Testis (tissue), 5 donors: ENCODE measurements at places on chromosomes 6 and 20. TPM values are rescaled to one million over a fixed set of nuclear protein-coding genes. Genes with fewer than 3 reads are reported as not detected.

GRCh38 chr20:60506061-60506460 lies 547.8 kb downstream of the CDH26 start:
- H3K36me3 ChIP-seq: no peaks in the 10 kb centered on the region
- H3K4me3 ChIP-seq: no peak overlapping the region
- H3K27ac ChIP-seq: no peak overlapping the region
- H3K4me1 ChIP-seq: no peaks in the 10 kb centered on the region

- H3K36me3 ChIP-seq: no peaks in the 10 kb centered on the region
- DNase-seq: no peak
- peaks cover 14% of the 10 kb centered on the region for H3K4me1 ChIP-seq
- H3K27me3 ChIP-seq: no peaks in the 10 kb centered on the region
- H3K4me3 ChIP-seq: no peak overlapping the region
- H3K27ac ChIP-seq: no peak overlapping the region
Observed at GRCh38 chr20:23651117-23651516, 13.4 kb upstream of the CST3 start.

DNA sequence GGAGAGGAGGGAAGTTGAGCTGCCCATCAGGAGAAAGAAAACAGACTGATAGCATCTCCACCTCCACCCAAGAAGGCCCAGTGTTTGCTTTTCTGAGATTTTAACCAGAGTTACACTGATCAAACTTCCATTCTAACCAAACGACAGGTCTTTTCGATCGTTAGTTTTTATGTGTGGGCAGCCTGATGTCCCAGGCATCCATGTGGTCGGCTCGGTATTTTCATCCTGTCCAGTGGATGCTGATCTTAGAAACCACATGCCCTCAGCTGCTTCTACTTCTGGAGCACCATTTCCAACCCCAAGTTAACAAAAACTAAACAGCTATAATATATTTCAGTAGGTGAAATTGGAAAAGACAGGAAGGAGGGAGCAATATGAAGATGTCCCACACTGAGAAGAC lies 536.8 kb upstream of the JAG1 start:
- H3K4me1 ChIP-seq: no peaks in the 10 kb centered on the region
- H3K36me3 ChIP-seq: no peaks in the 10 kb centered on the region
- no peak overlapping the region for H3K4me3 ChIP-seq
- H3K27ac ChIP-seq: no peak overlapping the region
- no peak for DNase-seq
- no peaks in the 10 kb centered on the region for H3K27me3 ChIP-seq

DNA sequence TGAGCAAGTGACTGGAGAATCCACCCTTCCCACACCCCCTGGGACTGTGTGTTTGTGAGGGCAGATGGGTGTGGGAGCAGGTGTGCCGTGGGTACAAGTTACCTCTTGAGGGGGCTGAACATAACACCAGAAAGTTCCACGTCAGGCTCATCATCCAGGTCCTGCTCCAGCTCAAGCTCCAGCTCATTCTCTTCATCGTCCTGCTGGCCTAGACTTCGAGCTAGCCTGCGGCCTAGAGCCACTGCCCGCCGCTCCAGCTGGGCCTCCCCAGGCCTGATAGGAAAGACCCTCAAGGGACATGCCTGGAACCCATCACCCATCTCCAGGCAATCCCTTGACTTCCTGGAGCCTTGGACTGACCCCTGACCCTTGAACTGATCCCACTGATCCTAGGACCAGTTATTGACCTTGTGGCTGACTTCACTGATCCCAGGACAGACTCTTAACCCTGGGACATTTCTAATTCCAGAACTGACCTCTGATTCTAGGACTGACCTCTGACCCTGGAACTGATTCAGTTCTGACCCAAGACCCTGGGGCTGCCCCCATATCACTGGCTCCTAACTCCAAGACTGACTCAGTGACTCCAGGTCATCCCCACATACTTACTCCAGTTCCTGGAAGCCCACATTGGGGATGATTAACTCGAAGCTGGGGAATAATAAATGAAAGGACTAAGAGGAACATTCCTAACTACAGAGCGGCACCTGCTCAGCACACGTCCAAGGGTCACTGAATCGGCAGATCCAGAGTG lies 11.8 kb upstream of the SPAG4 start:
- no peak for DNase-seq
- H3K27ac ChIP-seq: no peak overlapping the region

DNA sequence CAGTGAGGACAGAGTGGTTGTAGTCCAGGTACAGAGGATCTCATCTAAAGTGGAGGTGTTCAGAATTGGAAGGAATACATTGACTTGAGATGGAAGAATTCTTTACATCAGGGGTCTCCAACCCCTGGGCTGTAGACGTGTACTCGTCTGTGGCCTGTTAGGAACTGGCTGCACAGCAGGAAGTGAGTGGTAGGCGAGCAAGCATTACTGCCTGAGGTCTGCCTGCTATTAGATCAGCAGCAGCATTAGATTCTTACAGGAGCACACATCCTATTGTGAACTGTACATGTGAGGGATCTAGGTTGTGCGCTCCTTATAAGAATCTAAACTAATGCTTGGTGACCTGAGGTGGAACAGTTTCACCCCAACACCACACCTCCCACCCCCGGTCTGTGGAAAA lies 121.1 kb downstream of the CDKAL1 start:
- H3K4me1 ChIP-seq: no peaks in the 10 kb centered on the region
- no peaks in the 10 kb centered on the region for H3K27me3 ChIP-seq
- H3K36me3 ChIP-seq: no peaks in the 10 kb centered on the region

DNA sequence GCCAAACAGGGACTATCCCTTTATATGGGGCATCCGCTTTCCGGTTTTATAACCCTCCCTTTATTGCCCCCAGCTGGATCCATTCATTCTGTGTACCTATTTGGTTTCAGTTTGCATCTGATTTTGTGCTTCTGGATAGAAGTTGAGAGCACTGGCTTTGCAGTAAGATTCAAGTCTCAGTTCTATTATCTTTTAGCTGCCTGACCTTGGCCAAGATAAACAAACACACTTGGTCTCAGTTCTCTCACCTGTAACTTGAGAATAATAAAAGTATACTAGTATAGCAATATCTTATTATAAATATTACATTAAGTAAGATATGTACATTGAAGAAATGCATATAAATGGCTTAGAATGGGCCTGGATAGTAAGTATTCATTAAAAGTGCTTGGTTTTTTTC lies 182.4 kb upstream of the TSHZ2 start:
- no peak for DNase-seq
- no peak overlapping the region for H3K27ac ChIP-seq
- no peaks in the 10 kb centered on the region for H3K36me3 ChIP-seq
- no peaks in the 10 kb centered on the region for H3K27me3 ChIP-seq
- H3K4me1 ChIP-seq: no peaks in the 10 kb centered on the region

- no peak overlapping the region for H3K4me3 ChIP-seq
- DNase-seq: no peak
- no peaks in the 10 kb centered on the region for H3K27me3 ChIP-seq
- H3K36me3 ChIP-seq: no peaks in the 10 kb centered on the region
- no peak overlapping the region for H3K27ac ChIP-seq
Observed at GRCh38 chr20:53910351-53911002, 159.9 kb downstream of the BCAS1 start.

- H3K4me3 ChIP-seq: no peak overlapping the region
- no peaks in the 10 kb centered on the region for H3K36me3 ChIP-seq
- H3K4me1 ChIP-seq: no peaks in the 10 kb centered on the region
- H3K27me3 ChIP-seq: no peaks in the 10 kb centered on the region
Observed at GRCh38 chr6:101544286-101544685, 150.8 kb downstream of the GRIK2 start.

DNA sequence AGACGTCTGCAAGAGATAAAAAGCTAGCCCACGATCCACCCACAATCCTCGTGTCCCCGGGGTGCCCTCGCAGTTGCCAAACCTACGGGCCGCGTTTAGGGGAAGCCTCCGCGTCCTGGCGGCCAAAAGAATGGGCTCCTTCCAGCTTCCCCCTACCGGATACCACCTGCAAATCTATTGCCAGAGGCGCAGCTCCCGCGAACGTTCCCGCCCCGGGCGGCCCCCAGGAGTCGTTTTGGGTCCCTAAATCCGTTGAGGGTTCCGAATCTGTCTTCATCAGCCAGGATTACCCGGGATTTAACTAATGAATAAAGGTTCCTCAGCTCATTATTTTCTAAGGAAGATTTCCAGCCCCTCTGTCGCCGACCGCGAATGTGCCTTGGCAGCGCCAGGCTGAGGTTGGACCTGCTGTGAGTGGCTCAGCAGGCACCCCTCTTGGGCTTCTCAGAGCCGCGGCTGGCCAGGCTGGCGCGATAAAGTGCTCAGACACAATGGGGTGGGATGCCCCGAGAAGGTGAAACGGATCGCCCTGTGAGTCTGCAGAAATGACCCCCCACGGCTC lies 2.8 kb upstream of the VSX1 start:
- no peaks in the 10 kb centered on the region for H3K27me3 ChIP-seq
- H3K4me3 ChIP-seq: no peak overlapping the region
- H3K27ac ChIP-seq: no peak overlapping the region
- H3K36me3 ChIP-seq: no peaks in the 10 kb centered on the region
- peaks cover 11% of the 10 kb centered on the region for H3K4me1 ChIP-seq
- no peak for DNase-seq

CEBPB gene
- 11.3 TPM for polyA plus RNA-seq

DNA sequence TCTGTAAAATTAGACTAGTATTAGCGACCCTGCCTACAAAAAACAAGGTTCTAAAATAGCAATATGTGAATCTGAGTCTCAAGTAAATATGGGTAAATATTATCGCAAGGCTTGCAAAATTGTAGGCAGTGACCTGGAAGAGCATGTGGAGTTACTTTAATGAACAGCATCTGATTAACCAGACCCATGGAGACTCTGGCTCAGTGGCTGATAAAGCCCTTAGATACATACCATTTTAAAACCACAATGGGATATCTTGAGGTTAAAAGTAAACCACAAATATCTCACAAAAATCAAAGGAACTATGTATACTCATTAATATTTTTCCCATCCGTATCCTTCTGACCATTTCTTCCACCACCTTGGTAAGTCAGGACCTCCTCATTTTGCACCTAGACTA lies 187.0 kb downstream of the MTFR2 start:
- no peaks in the 10 kb centered on the region for H3K27me3 ChIP-seq
- no peak for DNase-seq
- peaks cover 7% of the 10 kb centered on the region for H3K4me1 ChIP-seq
- no peak overlapping the region for H3K4me3 ChIP-seq

SPEF1 gene
- 28.8 TPM for polyA plus RNA-seq

- H3K27ac ChIP-seq: no peak overlapping the region
- no peak overlapping the region for H3K4me3 ChIP-seq
- H3K27me3 ChIP-seq: no peaks in the 10 kb centered on the region
- H3K36me3 ChIP-seq: no peaks in the 10 kb centered on the region
- peaks cover 22% of the 10 kb centered on the region for H3K4me1 ChIP-seq
Observed at GRCh38 chr6:111841822-111842221, 31.4 kb downstream of the FYN start.

- H3K27me3 ChIP-seq: no peaks in the 10 kb centered on the region
- DNase-seq: no peak
- no peaks in the 10 kb centered on the region for H3K36me3 ChIP-seq
- H3K4me3 ChIP-seq: no peak overlapping the region
- H3K4me1 ChIP-seq: no peaks in the 10 kb centered on the region
Observed at GRCh38 chr6:3855866-3856265, 6.7 kb downstream of the FAM50B start.

C6orf52 gene
- polyA plus RNA-seq: 21.7 TPM
